Activated CD4-positive, alpha-beta T cell treated with anti-CD3 and anti-CD28 coated beads, Interleukin-2, amount 50 U/mL, for 48 hours (primary cell): ENCODE measurements at places on chromosomes 2 and 18.

GRCh38 chr2:101474731-101475384 is at the start of gene RFX8:
TSS of gene RFX8 (minus strand) at chr2:101475112. CDS start at chr2:101466848, 8,264 bp downstream.
- DNase-seq, result peak; percentile 68

- DNase-seq, result no peak
Observed at GRCh38 chr2:28094739-28095138, 204.2 kb downstream of the BABAM2 start.

GRCh38 chr2:215896921-215897320 is 116.4 kb downstream of the MREG start:
- DNase-seq, result no peak

DNA sequence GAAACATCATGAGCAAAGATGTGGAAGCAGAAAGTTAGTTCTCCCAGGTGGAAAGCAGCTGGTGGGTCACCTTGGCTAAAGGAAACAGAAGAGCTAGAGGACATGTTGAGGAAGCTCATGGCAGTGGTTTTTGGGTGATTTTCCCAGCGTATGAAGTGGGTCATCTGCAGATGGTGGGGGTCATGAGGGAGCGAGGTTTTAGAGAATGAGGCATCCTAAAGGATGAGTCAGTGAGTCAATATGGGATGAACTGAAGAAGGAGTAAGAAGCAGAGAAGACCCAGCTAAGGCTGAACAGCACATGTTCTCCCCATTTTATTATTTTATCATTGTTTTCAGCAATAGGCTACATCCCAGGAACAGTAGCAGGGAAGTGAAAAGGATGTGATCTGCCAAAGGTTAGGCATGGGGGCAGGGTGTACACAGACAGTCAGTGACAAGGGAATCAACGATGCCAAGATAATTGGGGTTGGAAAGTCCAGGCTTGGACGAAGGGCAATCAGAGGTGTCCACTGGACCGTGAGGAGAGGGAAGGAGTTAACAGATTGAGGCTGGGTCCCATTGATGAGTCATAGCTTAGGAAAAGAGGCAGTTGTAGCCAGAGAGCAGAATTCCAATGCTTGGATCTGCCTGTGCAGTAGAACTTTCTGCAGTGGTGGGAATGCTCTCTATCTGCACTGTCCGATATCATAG is 289.3 kb upstream of the RAB12 start:
- DNase-seq, result no peak

DNA sequence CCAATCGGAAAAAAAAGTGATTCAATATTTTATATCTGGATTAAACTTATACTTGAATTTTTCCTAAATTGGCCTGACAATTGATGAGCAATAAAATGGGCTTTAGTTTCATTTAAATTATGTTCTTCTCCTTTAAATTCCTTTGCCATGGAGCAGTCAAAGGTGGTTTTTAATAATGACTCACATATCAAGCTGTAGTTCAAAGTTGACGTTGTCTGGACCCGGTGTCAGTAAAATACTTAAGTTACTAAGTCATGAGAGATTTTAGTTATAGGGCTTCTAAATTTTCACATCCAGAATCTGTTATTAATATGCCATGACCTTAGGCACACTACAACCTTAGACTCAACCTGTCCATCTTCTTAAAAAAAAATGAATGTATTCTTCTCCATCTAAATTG is 62.5 kb downstream of the CDH2 start:
- DNase-seq, result no peak

DNA sequence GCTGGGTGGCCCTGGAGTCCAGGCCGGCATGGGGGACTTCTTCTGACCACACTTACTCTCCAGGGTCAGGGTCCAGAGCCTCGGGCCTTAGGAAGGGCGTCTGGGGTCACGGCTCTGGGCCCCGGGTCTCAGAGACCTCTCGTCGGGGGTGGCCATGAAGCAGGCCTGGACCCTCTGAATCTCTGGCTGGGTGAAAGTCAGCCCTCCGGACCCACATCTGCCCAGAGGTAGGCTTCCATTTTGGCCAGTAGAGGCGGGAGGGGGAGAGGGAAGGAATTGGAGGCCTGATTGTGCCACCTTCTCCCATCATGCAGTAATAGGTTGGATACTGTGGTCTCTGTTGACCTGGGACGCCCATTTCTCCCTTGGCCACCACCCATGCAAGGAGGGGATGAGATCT is 125.3 kb upstream of the GPC1 start:
- DNase-seq, result no peak

DNA sequence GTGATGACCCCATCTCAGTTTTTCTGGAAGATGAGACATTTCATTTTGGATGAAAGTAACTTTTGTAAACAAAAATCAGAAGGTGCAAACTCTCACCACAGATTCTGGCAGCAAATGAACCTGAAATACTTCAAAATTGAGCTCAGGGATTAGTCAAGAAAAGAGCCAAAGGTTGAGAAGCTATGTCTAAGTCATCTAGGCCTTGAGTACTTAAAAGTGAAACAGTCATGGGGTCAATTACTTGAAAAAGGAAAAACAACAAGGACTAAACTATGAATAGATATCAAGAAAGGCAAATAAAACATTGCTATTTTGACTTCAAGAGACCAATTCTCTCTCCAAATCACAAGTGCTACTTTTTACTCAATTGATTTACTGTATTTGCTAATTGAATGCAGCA is 285.1 kb downstream of the RBM43 start:
- DNase-seq, result no peak

DNA sequence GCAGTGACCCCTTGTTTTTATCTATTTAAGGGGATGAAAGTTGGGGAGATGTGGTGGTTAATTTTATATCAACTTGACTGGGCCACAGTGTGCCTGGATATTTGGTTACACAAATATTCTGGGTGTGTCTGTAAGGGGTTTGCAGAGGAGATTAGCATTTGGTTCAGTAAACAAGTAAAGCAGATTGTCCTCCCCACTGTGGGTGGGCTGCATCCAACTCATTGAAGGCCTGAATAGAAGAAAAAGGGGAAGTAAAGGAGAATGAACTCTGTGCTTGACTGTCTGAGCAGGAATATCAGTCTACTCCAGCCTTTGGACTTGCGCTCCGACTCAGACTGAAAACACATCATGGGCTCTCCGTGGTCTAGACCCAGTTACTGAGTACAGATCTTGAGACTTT is 80.9 kb downstream of the GCA start:
- DNase-seq, result no peak

- no peak for DNase-seq
Observed at GRCh38 chr18:58337285-58337684, 291.6 kb downstream of the ALPK2 start.
